Naive thymus-derived CD4-positive, alpha-beta T cell (primary cell): ENCODE measurements at places on chromosomes 5 and 9.
A peak's percentile ranks its signal among the peaks of the same experiment; 100 is the strongest.

DNA sequence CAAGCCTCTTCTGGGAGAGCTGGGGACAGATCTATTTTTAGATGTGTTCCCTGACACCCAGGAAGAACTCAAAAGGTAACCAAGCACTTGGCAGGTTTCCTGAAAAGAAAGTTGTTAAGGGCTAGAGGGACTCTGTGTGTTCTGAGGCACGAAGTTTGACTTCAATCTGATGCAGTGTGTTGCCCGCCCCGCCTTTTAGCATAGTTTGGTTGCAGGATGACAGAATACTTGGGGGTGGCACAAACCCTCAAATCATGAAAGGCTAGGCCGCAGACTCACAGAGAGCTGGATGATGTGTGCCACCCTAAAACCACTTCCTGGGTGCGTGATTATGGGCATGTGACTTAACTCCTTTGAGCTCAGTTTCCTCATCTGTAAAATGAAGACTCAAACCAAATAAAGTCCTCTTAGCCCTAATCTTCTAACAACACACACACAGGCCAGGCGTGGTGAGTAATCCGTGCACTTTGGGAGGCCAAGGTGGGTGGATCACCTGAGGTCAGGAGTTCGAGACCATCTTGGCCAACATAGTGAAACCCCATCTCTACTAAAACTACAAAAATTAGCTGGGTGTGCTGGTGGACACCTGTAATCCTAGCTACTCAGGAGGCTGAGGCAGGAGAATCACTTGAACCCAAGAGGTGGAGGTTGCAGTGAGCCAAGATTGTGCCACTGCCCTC lies 12.8 kb upstream of the NDFIP1 start:
- H3K27me3 ChIP-seq = no peaks in the 10 kb centered on the region
- peak overlapping the region; percentile 88 for H3K27ac ChIP-seq
- no peaks in the 10 kb centered on the region for H3K36me3 ChIP-seq
- H3K4me1 ChIP-seq = peaks cover 22% of the 10 kb centered on the region
- peak overlapping the region; percentile 3 for H3K4me3 ChIP-seq
- DNase-seq = peak; percentile 92

- no peaks in the 10 kb centered on the region for H3K27me3 ChIP-seq
- no peak for DNase-seq
These were observed 4.5 kb upstream of the GMCL2 start for GRCh38 chr5:178191661-178192060.

DNA sequence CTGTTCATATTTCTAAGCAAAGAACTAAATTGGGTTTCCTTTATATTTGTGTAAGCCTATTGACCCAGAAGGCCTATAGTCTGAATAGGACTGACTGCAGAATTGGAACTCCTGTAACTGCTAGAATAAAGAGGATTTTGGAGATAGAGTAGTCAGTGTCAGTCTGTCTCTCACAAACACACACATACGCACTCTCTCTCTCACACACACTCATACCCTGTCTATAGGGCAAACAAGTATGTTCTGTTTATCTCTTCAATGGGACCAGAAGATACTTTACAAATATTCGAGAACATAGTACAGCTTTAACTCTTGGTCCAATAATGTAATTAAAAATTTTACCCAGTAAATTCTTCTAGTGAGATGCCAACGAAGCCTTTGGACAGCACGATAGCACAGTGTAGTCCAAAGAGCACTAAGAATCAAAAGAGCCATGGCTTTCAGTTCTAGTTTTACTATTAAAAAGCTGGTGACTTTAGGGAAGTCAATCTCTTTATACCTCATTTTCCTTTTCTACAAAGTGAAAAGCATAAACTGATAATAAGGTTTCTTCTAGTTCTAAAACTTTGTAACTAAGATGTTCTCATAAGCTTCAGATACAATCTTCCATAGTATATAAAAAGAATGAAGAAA lies 19.3 kb downstream of the ABHD17B start:
- no peak overlapping the region for H3K27ac ChIP-seq
- H3K4me1 ChIP-seq = peaks cover 19% of the 10 kb centered on the region
- DNase-seq = no peak

DNA sequence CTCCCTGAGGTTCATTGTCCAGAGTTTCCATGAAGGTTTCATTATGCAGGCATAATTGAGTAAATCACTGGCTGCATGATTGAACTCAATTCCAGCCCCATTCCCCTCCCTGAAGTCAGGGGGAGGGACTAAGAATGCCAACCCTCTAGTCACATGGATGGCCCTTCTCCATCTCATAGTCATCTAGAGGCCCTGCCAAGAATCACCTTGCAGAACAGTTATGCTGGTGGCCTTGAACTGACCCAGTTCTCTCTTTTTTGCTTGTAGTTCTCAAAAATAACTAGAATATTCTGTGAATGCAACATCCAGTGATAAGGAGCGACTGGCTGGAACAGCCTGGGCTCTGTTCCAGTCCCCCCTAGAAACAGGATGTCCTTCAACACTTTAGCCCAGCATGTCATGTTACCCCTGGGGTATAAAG lies 31.7 kb downstream of the SLC35A4 start:
- H3K36me3 ChIP-seq = no peaks in the 10 kb centered on the region
- no peak overlapping the region for H3K27ac ChIP-seq
- no peak for DNase-seq
- no peaks in the 10 kb centered on the region for H3K27me3 ChIP-seq

GRCh38 chr5:54457094-54457862 lies 1.8 kb downstream of the HSPB3 start:
- no peak for DNase-seq
- H3K27me3 ChIP-seq = no peaks in the 10 kb centered on the region
- no peaks in the 10 kb centered on the region for H3K36me3 ChIP-seq
- H3K4me1 ChIP-seq = no peaks in the 10 kb centered on the region
- H3K4me3 ChIP-seq = no peak overlapping the region
- H3K27ac ChIP-seq = no peak overlapping the region

- no peak overlapping the region for H3K27ac ChIP-seq
- no peak for DNase-seq
- H3K4me3 ChIP-seq = no peak overlapping the region
- no peaks in the 10 kb centered on the region for H3K4me1 ChIP-seq
These were observed 8.2 kb downstream of the SLC23A1 start for GRCh38 chr5:139374909-139375308.

DNA sequence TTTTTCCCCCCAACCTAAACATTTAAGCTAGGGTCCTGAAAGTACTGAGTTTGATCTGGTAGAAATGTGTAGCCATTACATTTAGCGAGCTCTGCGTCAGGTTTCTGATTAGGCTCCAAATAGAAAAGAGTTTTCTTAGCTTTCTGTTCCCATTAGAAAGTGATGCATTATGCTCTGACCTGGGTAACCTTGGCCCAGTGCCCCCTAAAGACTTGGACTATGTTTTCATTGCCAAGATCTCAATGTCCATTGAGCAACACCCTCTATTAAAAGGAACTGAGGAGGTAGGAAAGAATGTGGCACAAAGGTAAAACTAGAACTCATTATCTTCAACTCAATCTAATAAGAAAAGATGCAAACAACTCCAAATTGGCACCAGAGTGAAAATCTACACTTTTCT lies 358.9 kb upstream of the PCSK5 start:
- no peaks in the 10 kb centered on the region for H3K27me3 ChIP-seq
- H3K27ac ChIP-seq = no peak overlapping the region
- no peaks in the 10 kb centered on the region for H3K4me1 ChIP-seq
- DNase-seq = no peak

GRCh38 chr9:93569621-93570174 lies 6.7 kb upstream of the PHF2 start:
- DNase-seq = no peak
- no peaks in the 10 kb centered on the region for H3K27me3 ChIP-seq
- H3K36me3 ChIP-seq = no peaks in the 10 kb centered on the region
- peaks cover 10% of the 10 kb centered on the region for H3K4me1 ChIP-seq

- H3K36me3 ChIP-seq = no peaks in the 10 kb centered on the region
- H3K27me3 ChIP-seq = no peaks in the 10 kb centered on the region
- no peak for DNase-seq
- H3K4me1 ChIP-seq = no peaks in the 10 kb centered on the region
- no peak overlapping the region for H3K4me3 ChIP-seq
These were observed 9.6 kb downstream of the CDH10 start for GRCh38 chr5:24635209-24635608.

- H3K27me3 ChIP-seq = no peaks in the 10 kb centered on the region
- H3K36me3 ChIP-seq = no peaks in the 10 kb centered on the region
- H3K4me1 ChIP-seq = no peaks in the 10 kb centered on the region
- H3K27ac ChIP-seq = no peak overlapping the region
These were observed 396.9 kb downstream of the ENC1 start for GRCh38 chr5:74243634-74244033.
